ENCODE measurements at places on chromosomes 5 and 9.

DNA sequence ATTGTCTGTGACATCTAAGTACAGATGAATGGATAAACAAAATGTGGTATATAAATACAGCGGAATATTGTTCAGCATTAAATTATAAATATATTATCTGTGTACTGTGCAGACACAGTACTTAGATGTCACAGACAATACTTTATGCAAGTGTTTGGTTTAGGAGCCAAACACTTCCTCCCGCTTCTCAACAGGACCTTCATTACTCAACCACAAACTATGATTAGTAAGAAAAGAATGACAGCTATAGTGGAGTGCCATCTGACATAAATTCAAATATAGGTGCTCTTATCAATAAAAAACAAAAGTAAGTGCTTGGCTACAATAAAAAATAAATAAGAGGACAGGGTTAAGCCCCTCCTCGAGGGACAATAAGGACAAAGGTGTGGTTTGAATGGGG, 38.9 kb upstream of the STX17 start:
- DNase-seq = no peak

- DNase-seq = no peak
Observed at GRCh38 chr5:64632251-64632650, 58.1 kb upstream of the SHISAL2B start.

DNA sequence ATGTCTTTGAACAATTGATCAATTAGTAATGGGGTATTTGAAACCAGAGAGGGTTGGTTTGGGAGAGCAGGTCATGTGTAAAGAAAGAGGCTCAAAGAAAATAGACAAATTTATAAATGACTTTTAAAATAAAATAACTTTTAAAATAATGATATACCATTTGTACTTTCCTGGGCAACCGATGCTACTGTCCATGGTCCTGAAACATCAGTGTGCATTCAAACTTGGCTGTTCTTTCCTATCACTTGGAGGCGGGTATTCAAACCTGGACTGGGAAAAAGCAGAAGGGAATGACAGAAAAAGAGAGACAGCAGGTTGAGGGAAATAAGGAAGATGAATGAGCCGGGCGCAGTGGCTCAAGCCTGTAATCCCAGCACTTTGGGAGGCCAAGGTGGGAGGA, 1446.4 kb upstream of the WWC1 start:
- no peak for DNase-seq

- DNase-seq = no peak
Observed at GRCh38 chr9:96130970-96131369, 171.0 kb downstream of the HSD17B3 start.

GRCh38 chr5:125138266-125138665, 391.8 kb upstream of the ZNF608 start:
- DNase-seq = no peak

DNA sequence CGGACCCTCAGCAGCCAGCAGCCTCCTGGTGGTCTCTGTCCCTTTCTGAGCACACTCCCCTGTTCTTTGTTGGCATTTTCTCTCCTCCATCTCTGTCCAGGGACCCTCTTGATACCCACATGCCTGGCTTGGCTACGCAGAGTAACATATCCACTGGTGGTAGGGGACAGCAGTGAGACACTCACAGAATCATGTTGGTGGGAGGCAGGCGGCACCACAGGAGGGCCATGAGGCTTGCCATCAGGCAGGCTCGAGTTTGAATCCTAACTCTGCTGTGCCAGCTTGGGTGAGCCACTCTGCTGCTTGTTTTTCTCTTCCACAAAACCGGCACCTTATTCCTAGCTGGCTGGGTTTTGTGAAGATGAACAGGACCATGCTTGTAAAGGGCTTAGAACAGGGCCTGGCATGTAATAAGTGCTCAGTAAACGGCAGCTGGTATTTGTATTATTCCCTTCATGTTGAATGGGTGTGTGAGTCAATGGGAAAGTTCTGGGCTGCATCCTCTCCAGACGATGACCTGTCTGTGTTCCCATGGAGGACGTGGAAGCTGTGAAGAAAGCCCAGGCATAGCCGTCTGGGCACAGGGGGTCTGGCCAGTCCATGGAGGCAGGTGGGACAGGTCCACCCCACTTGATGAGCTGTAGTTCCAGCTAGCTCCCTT, 2.3 kb downstream of the COL27A1 start:
- no peak for DNase-seq

- DNase-seq = no peak
Observed at GRCh38 chr5:102796009-102796408, 40.9 kb downstream of the PAM start.

DNA sequence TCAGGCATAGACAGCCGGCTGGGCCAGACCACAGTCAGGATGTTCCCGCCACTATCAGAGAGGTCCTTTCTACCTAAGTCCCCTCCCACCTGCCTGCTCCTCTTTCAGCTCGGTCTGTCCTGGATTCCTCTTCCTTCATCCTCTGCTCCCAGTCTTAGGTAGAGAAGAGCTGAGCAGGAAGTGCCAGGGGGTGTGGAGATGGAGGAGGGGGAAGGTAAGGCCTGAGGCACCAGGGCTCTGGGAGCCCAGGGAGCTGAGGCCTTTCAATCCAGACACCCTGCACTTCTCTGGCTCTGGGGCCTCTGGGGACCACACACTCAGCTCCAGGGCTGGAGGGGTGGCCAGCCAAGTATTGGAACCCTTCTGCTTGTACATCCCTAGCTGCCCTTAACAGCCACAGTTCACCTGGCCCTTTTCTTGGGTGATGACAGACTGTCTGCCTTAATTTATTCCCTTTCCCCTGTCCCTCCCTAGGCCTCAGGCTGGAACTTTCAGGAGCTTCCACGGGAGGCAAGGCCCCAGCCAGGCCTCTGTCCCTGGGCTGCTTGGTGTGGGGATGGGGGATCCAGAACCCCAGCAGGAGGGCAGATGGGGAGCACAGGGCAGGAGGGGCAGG, 15.6 kb downstream of the IRF1 start:
- DNase-seq = no peak

GRCh38 chr5:133873449-133873848, 95.0 kb downstream of the C5orf15 start:
- no peak for DNase-seq

DNA sequence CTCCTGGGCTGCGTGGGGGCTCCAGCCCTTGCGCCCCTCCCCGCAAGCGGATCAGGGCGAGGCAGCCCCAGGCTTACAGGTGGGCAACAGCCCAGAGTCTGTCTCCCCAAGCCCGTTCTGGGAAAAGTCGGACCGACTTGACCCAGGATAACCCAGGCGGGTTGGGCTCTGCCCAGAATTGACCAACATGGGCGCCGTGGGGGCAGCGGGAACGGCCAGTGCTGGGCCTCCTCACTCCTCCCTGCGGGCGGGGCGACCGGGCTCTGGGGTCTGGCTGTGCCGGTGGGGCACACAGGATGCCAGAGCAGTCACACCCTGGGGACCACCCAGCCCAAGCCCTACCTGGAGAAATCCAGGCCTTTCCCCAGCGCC, 15.3 kb upstream of the SYNPO start:
- no peak for DNase-seq

GRCh38 chr9:129403779-129404620, 216.9 kb downstream of the C9orf50 start:
- no peak for DNase-seq

DNA sequence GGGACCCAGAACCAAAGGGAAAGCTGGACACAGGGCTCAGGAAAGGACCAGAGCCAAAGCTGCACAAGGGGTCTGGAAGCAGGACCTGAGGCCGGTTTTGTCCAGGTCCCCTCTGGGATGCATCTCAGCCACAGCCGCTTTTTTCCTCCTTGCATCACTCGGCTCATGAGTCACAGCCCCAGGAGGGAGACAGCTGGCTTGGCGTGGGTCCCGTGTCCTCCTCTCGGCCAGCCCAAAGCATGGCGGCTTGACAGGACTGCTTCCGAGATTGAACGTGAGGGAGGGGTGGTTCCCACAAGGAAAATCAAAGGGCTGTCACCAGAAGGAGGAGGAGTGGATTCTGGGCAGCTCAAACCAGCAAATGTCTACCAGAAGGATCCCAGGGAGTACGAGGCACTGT, 56.7 kb upstream of the CPLX2 start:
- no peak for DNase-seq

DNA sequence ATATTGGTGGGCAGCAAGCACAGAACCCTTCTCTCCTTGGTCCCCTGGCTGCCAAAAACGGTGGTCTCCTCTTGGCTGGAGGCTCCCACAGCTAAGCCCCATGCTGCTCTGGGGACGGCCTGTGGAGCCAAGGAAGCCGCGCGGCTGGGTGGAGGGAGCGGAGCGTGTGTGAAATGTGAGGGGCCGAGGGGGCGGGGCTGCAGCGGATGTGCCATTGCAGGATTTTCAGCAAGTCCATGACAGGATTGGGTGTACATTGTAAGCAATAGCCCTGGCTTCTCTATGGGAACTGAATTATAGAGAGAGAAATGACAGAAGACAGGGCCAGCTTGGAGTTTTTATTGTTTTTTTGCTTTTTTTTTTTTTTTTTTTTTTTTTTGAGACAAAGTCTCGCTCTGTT, 336.5 kb downstream of the DIRAS2 start:
- no peak for DNase-seq

DNA sequence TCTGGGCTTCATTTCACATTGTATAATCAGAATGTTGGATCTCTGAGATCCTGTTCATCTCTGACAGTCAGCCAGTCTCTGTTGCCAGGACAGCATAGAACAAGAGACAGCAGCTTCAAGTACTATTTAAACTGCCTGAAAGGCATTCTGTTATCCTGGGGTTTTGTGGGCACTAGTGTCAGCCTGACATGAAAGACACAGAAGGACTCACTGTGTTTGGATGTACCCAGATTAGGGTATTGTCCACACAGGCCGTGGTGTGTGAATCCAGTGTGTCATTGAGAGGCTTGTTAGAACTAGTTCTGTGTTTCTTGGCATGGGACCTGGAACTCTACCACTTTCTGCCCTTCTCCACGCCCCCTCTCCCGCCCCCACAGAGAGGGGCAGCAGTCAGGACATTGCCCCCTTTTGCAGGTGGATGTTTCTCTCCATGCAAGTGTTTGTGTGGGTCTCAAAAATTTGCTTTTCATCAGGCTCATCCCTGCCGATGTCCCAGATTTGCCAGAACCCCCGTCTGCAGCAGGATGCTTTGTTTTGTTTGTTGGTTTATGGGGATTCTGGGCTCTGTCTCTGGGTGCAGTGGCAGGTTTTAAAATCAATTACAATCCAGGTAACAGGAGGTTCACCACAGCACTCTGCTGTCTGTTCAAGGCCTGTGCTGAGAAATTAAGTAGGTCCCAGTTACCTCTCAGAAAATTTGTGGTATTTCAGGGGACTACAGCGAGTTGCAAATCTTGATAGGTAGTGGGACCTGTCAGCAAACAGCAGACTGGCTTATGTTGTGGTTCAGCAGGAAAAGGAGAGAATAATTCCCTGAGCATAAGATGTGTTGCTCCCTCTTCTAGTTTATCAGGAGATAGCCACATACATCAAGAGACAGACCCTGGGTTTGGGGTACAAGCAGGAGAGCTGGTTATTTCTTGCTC, 144.6 kb downstream of the DOCK2 start:
- no peak for DNase-seq

GRCh38 chr5:107560377-107560776, 110.4 kb downstream of the EFNA5 start:
- no peak for DNase-seq
